ENCODE measurements at places on chromosomes 7 and 10.
A peak's percentile ranks its signal among the peaks of the same experiment; 100 is the strongest.

DNA sequence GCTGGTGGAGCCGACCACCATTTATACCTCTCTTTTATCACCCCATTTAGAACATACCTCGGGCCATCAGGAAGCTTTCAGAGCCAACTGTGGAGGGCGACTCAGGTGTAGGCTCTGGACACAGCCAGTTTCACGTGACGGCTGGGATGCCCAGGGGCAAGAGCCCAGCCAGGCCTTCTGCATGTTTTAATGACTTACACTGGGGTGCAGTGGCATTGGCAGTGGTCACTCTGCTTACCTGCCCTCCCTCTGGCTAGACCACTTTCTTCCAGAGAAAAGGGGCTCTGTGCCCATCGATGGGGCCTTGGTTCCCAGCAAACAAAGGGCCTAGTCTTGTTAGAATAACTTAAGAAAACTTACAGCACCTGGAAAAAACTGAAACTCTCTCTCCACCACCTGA, 50.0 kb downstream of the PNLIPRP2 start:
- no peak for DNase-seq

DNA sequence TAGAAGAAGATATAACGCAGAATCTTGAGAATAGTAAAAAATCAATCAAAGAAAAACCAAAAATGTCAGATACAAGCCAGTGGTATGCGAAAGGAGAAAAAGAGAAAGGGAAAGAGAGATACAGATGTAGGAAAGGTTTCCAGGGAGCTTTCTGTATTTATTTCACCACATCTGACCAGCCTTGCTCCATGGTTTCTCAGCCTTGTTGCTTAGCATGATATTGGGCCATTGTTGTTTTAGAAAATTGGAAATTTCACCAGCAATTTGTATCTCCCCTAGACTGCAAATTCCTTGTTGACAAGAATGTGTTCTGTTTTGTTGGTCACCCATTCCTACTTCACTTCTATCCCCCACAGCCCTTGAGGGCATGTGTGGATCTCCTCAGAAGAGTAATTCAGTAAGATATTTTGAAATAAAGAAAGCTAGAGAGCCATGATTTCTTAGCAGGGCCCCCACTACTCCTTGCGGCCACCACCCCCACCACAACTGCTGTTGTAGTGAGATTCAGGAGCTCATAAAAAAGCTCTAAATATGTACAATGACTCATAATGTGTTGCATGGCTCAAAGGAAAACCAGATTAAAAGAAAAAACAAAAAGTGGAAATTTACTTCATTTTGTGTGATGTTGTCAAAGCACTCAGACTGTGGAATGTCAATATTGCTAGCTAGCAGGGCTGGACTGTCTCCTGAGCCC, 138.7 kb downstream of the CHRM2 start:
- no peak for DNase-seq

- DNase-seq, result no peak
Observed at GRCh38 chr7:116546916-116547315, 22.1 kb downstream of the CAV1 start.

GRCh38 chr7:40148671-40149070, 13.9 kb downstream of the SUGCT start:
- DNase-seq, result no peak

GRCh38 chr7:107495516-107495915, 25.7 kb downstream of the GPR22 start:
- DNase-seq, result no peak

GRCh38 chr7:83824214-83824613, 175.3 kb upstream of the SEMA3E start:
- no peak for DNase-seq

- no peak for DNase-seq
Observed at GRCh38 chr7:127812540-127812939, 160.5 kb downstream of the SND1 start.

GRCh38 chr10:60597513-60597912, 180.8 kb upstream of the CDK1 start:
- no peak for DNase-seq

DNA sequence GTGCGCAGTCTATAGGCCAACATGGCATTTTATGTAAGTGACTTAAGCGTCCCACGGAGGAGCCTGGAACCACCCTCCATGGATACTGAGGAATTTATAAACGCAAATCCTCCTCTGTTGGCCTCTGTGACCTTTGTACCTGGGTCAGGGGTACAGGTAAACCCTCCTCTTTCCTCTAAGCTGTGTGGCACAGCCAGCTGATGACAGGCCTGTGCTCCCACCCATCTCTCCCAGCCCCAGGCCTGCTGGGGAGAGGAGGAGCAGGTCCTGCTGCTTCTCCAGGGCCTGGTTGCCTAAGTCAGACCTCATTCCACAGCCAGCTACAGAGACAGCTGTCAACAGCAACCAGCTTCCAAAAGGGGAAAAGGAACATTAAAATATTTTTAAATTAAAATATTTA, 5.0 kb downstream of the AVPI1 start:
- no peak for DNase-seq

DNA sequence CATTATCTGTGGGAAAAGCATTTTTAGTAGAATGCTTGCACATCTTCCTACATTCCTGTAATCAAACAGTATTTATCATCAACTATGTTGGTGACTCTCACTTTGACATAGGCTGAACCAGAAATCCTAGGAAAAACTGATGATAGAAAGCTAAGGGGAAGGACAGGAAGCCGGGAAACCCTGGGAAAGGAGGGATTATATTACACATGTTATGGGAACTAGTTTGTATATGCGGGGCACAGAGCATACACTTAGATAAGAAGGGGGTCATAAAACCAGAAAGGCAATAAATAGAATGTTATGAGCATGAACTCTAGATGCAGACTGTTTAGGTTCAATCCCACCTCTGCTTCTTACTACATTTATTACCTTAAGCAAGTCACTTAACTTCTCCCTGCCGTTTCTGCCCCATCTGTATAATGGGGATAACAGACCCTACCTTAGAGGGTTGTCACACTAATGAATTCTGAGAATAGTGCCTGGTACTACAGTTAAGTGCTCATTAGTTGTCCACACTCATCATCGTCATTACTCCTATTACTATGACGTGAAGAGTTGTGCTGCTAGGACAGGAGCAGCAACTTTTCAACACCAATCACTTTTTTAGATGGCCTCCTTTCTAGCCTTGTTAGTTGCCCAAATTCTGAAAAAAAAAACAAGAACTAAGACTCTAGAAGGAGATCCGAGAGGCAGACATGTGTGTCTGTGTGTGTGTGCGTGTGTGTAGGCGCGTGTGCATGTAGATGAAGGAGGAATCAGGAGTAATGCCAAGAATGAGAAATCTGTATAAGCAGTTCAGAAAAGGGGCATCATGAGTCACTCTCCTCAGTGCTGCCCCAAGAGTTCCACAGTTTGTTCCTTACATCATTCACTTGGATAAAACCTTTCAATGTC, 52.2 kb downstream of the KMT2C start:
- DNase-seq, result peak; percentile 16

DNA sequence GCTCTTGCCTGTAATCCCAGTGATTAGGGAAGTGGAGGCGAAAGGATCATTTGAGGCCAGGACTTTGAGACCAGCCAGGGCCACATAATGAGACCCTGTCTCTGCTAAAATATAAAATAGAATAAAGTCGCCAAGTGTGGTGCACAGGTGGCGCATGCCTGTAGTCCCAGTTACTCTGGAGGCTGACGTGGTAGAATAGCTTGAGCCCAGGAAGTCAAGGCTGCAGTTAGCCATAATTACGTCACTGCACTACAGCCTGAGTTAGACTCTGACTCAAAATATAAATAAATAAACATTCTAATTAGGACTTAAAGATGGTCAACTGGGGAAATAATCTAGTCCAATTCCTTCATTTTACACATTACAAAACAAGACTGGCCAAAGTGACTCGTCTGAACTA, 768 bp downstream of the CHCHD2 start:
- peak; percentile 43 for DNase-seq

DNA sequence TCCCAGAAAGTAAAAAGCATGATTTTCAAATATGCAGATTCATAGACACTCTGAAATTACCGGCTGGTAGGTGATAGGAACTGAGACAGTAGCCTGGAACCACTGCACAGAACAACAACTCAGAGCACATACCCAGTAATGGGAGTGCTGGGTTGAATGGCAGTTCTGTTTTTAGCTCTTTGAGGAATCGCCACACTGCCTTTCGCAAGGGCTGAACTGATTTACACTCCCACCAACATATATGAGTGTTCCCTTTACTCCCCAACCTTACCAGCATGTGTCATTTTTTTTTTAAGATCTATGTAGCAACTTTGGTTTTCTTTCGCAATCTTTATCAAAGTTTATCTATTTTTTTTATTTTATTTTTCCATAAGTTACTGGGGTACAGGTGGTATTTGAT, 358.8 kb downstream of the CALN1 start:
- no peak for DNase-seq

GRCh38 chr10:70479165-70479581, 606 bp downstream of the PALD1 start:
- no peak for DNase-seq

- no peak for DNase-seq
Observed at GRCh38 chr7:137120690-137121089, 222.8 kb downstream of the PTN start.

GRCh38 chr7:133048589-133048988, 33.3 kb downstream of the CHCHD3 start:
- no peak for DNase-seq

DNA sequence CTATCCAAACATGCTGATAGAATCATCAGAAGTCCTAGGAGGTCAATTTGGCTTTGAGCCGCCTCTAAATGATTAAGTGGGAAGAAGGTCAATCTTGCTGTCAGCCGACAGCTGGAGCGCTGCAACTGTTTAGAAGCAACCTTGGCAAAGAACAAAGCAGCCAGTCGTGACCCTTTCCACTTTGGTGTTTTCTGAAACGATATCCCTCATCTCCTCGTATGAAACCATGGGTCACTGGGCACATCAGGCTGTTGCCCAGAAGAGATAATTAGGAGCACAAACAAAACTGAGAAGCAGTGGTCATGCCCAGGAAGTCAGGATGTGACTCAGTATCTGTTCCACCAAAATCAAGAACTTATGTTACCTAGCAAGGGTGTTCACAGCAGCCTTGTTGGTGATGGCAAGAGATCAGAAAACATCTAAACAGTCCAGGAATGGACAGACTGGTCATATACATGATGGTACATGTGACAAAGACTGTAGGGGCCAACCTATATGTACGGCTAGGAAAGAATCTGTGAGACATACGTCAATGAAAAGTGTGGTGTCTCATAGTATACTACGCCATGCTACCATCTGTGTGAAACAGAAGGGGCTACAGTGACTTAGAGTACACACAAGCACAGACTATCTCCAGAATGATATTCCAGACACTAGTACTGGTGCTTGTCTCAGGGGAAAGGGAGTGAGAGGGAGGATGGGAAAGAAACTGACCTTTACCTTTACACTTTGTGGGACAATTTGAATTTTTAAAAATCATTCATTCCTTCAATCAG, 22.4 kb downstream of the STN1 start:
- DNase-seq, result peak; percentile 9

DNA sequence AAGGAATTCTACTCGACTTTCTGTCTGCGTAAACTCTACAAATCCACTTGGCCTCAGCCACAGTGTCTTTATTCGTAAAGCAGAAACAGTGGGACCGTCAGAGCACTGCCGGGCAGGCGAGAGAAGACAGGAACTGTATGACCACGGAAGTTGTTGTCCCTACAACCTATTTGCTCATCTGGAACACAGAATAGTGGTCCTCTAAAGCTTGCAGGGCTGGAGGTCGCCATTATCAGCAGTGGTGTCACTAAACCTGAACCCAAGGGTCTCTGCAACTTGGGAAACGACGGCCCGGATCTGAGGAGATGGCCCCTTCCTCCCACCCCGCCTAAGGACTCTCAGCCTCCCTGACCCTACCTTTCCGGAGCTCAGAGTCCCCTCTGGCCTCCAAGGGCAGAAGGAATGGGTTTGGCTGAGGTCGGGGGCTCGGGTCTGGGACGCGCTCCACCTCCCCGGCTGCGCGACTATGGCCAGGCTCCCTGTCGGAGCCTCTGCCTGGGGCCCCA, 442 bp downstream of the STYXL1 start:
- DNase-seq, result no peak

- no peak for DNase-seq
Observed at GRCh38 chr10:93054486-93054885, 6.1 kb upstream of the CYP26C1 start.

DNA sequence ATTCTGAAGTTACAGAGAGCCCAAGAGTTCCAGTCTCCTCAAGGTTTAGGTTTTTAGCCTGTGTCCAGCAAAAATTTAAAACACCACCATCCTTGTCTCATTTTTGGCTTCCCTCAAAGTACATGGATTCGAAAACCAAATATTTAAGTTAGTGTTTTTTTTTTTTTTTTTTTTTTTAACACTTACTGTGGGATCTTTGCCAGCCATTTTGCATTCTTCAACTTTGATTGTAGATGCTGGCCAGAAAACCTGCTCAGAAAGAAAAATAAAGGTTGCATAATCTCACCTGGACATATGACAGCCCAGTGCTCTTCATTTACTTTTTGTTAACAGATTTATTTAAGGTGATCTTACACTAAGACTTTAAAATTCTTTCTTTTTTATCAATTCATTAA, 91.6 kb downstream of the SEMA3C start:
- DNase-seq, result no peak
